ENCODE measurements at places on chromosomes 6 and 20. TPM values are rescaled to one million over a fixed set of nuclear protein-coding genes. Genes with fewer than 3 reads are reported as not detected.

TDRD6 gene
- total RNA-seq, result under 0.01 TPM

CAGE1 gene
- under 0.01 TPM for total RNA-seq

LY6G5B gene
- total RNA-seq, result 5.7 TPM

LAMA5 gene
- 108 TPM for total RNA-seq

TRIM15 gene
- total RNA-seq, result not detected

SUPT3H gene
- 8.8 TPM for total RNA-seq

SLC17A3 gene
- not detected for total RNA-seq

AHCY gene
- 159 TPM for total RNA-seq

PI16 gene
- not detected for total RNA-seq

SYCP2 gene
- total RNA-seq, result 0.50 TPM

MLN gene
- total RNA-seq, result not detected

NTSR1 gene
- 0.43 TPM for total RNA-seq

SEL1L2 gene
- not detected for total RNA-seq

ME1 gene
- total RNA-seq, result 48.2 TPM

NRSN1 gene
- total RNA-seq, result not detected

PLCB4 gene
- 3.5 TPM for total RNA-seq

BANF2 gene
- not detected for total RNA-seq

C20orf173 gene
- total RNA-seq, result not detected

DNMT3B gene
- 6.2 TPM for total RNA-seq

MCCD1 gene
- not detected for total RNA-seq

XKR7 gene
- not detected for total RNA-seq

TUBB2B gene
- total RNA-seq, result 2.0 TPM

TP53TG5 gene
- not detected for total RNA-seq

NKX2-2 gene
- not detected for total RNA-seq

IL17A gene
- not detected for total RNA-seq

ZNF165 gene
- 0.27 TPM for total RNA-seq

ELOVL2 gene
- total RNA-seq, result not detected

MYLIP gene
- 22.6 TPM for total RNA-seq

AVP gene
- not detected for total RNA-seq

PSMB8 gene
- total RNA-seq, result 49.2 TPM

TINAG gene
- not detected for total RNA-seq

EYS gene
- not detected for total RNA-seq

ENPP4 gene
- total RNA-seq, result 17.0 TPM

FAM83C gene
- not detected for total RNA-seq

UTRN gene
- 475 TPM for total RNA-seq

OR2J3 gene
- not detected for total RNA-seq

COL9A3 gene
- total RNA-seq, result 0.29 TPM

ENPP1 gene
- 8.1 TPM for total RNA-seq

LRRC73 gene
- total RNA-seq, result not detected

ZBTB2 gene
- total RNA-seq, result 10.5 TPM

ATP9A gene
- total RNA-seq, result 25.2 TPM

FAXC gene
- total RNA-seq, result 0.27 TPM

SCGN gene
- total RNA-seq, result 0.13 TPM

WFDC2 gene
- total RNA-seq, result not detected

SLC17A2 gene
- not detected for total RNA-seq

DUSP22 gene
- total RNA-seq, result 38.8 TPM

CLPSL1 gene
- not detected for total RNA-seq

PDYN gene
- not detected for total RNA-seq

Data from thoracic aorta endothelial cell (primary cell).